ENCODE measurements at places on chromosomes 1 and 21.

DNA sequence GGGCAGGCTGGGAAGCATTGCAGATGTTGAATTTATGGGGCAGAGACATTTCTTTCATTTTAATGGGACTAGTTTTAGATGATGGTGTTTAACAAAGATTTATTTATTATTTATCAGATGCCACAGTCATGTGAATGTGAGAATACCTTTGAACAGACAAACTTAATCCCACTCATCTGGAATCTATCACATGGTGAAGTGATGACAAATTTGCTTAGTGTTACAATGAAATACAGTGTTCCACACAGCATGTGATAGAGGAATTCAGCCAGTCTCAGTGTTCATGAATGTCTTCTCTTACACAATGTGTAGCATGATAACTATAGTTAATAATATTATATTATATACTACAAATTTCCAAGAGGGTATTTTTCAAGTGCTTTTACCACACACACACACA, 1361.7 kb upstream of the B3GALT2 start:
- no peak for DNase-seq

- DNase-seq, result peak; percentile 57
These were observed 16.5 kb upstream of the PARP1 start for GRCh38 chr1:226424221-226425003.

- DNase-seq, result no peak
These were observed 20.7 kb upstream of the GJA5 start for GRCh38 chr1:147781056-147781471.

- DNase-seq, result no peak
These were observed 1001.3 kb upstream of the ADGRL2 start for GRCh38 chr1:80799457-80799856.

GRCh38 chr1:25018110-25018735, 88.1 kb upstream of the RUNX3 start:
- no peak for DNase-seq

- no peak for DNase-seq
These were observed 36.7 kb downstream of the DISC1 start for GRCh38 chr1:231663211-231663792.

DNA sequence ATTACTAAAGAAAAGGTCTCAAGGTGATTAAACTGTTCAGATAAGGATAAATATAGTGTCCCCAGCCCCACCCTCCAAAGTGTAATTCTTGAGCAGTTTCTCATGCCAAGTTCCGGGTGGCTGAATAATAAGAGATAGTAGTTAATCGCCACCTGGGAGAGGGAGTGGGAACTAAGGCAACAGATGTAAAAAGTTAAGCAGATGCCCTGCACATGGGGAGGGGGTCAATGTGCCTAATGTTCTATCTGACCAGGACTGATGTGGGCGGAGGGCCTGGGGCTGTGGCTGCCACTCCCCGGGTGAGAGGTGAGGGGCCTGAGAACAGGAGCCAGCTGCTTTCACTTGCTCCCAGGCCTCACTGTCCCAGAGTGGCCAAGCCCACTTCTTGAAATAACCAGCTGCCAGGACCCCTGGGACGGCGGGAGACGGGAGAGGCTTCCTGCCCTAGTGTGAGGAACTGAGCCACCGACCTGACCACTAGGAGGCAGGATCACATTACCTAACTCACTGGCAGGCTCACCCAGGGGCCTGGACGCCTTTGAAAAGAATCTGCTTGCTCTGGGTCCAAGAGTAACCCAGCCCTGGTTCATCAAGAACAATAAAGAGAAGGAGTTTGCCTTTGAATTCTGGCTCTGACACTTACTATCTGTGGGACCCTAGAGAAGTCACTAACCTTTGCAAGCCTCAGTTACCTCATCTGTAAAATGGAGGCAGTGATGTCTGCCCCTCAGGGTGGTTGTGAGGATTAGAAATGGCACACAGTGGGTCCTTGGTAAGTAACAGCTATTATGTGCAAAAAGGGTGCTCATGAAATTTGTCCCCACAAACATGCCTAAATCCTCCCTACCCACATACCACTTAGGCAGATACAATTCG, 179.2 kb downstream of the ATG4C start:
- no peak for DNase-seq

GRCh38 chr21:44527156-44527982, 12.6 kb downstream of the KRTAP10-1 start:
- DNase-seq, result no peak

- no peak for DNase-seq
These were observed 97.0 kb downstream of the IER5 start for GRCh38 chr1:181185461-181185860.

- peak; percentile 31 for DNase-seq
These were observed 111.9 kb upstream of the C21orf91 start for GRCh38 chr21:17931080-17931479.

GRCh38 chr1:233796146-233796783, 108.2 kb upstream of the SLC35F3 start:
- no peak for DNase-seq

DNA sequence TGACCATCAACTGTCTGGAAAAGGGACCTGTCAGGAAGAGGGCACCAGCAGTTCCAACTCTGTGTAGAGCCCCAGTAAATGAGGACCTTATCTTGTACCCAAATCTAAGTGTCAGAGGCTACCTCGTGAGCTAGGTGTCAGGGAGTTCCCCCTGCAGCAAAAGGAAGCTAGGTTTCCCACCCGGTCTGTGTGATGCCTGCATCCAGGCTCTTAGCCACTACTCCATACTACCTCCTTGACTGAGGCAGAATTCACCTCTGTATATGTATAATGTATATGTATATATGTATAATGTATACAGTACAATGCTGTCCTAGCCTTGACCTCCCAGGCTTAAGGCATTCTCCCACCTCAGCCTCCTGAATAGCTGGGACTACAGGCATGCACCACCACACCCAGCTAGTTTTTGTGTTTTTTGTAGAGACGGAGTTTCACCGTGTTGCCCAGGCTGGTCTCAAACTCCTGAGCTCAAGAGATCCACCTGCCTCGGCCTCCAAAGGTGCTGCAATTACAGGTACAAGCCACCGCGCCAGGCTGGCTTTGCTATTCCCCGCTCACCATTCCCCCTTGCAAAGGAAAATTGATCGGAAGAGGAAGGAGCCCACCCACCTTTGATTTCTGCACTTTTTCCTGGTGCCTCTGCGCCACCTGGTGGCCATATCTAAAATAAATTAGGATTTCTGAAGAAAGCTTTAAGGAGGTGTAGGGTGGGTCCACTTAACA, 15.7 kb upstream of the LUZP1 start:
- peak; percentile 69 for DNase-seq

GRCh38 chr1:221437926-221438325, 304.0 kb downstream of the DUSP10 start:
- no peak for DNase-seq

GRCh38 chr1:75796376-75797272, at the start of gene MSH4:
Gene MSH4 (plus strand): TSS chr1:75796882. CDS start chr1:75796986, 104 bp downstream.
- DNase-seq, result no peak

DNA sequence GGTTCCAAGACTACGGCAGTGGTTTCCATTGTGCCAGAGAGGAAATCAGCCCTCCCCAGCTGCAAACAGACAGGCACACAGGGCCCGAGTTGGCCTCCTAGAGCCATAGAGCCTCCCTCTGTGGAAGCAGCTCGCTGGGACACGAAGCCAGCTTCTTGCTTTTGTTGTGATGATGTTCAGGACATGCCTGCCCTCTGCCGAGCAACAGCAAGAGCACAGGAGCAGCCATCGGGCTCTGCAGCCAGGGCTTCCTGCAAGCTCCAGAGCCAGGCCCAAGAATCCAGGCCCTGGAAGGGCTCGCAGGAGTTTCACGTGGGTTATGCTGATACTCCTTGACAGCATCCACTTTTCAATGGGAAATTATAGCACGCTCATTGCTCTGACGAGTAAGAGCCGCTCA, 18.5 kb downstream of the NPHP4 start:
- no peak for DNase-seq

DNA sequence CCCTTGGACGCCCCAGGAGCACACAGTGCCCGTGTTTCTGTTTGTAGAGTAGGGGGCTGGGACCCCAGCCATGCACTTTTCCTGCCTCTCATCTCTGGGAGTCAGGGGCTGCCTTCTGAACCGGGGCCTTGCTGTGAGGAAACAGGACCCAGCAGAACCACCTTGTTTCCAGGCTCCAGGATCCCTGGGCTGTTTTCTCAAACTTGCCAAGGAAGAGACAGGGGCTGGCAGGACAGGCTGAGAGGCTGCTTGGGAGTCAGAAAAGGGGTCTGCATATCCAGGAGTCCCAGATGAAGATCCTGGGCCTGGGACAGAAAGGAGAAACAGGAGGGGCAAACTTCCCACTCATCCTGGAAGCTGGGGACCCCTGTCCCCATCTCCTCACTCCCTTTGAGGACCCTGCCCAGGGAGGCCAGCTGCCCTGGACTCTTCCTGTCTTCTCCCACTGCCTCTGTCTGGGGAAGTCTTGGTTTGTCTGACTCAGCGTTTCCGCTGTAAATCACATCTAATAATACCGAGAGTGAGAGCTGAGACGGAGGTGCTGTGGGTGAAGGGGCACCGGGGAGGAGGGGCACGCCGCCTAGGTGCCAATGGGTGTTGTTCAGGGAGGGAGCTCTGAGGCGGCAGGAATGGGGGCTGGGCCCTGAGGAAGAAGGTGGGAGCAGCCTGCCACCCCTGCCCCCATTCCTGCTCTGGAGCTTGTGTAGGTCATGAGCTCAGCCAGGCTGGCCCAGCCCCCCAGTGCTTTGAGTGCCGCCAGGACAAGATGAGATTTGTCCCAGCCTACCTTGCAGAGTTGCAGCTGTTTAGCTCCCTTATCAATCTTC, 16.7 kb downstream of the POU3F1 start:
- DNase-seq, result peak; percentile 56

DNA sequence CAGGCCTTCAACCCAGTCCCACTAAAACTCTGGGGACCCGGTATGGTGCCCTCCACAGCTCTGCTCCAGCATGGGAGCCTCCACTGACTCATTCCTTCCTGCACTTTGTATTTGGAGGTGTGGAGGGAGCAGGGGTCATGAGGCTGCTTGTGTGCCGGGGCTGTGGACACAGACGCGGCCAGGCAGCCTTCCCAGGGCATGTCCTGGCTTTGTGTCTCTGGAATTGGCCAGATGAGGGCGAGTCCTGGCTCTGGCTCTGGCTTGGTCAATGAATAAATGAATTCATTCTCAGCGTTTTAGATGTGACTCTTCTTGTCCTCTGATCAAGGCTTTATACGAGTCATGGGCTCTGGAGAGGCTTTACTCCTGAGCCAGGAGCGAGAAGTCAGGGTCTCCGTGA, 19.1 kb downstream of the AJAP1 start:
- DNase-seq, result no peak

- DNase-seq, result peak; percentile 80
These were observed 41.4 kb upstream of the LRRC8B start for GRCh38 chr1:89483010-89483756.

DNA sequence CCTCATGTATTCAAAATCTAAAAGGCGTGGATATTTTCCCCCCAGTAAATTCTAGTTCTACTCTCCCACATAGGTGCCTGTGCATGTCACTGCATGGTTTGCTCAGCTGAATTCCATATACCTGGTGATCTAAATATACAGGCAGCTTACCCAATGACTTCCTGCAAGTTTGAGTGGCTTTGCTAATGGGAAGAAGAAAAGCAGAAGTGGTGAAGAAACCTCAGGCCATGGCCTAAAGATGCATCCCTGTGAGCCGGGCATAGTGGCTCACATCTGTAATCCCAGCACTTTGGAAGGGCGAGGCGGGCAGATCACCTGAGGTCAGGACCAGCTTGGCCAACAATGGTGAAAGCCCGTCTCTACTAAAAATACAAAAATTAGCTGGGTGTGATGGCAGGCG, 11.5 kb downstream of the SLC44A3 start:
- DNase-seq, result no peak

DNA sequence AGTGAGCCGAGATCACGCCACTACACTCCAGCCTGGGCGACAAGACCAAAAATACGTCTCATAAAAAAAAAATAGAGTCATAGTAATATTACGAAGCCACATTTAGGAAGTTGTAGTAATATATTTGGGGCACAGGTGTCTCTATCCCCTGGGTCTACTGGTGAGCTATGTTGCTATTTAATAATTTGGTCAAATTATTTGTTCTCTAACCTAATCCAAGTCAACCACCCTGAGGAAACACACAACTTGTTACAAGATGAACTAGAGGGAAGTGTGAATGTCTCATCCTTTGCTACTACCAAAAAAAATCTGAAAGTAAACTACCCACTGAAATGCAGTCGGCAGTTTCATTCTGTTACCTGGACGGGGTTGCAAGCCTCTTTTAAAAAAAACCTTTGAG, 35.3 kb downstream of the RGS8 start:
- no peak for DNase-seq

GRCh38 chr1:205375835-205376545, 19.3 kb upstream of the KLHDC8A start:
- no peak for DNase-seq

GRCh38 chr1:73097917-73098316, 815.6 kb upstream of the NEGR1 start:
- no peak for DNase-seq

GRCh38 chr1:59698386-59698785, 116.4 kb upstream of the HOOK1 start:
- DNase-seq, result no peak
